ENCODE measurements at places on chromosomes 12 and 14.

DNA sequence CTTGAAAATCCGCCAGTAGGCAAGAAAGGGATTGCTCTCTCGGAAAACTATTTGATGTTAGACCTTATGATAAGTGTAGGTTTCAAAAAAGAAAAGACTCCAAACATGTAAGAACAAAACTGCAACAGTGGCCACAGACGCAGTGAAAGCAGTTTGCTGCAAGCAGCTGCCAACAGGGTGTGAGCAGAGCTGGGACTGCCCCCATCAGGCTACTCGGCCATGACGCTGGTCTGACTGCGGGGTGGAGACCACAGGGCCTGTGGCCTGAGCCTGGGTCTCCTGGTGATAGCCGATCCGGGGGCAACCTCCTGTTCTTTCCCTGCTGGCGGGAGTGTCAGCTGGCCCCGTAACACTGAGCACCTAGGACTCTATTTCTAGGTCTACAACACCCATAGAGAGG is 63.2 kb downstream of the AMN start:
- DNase-seq, result no peak

DNA sequence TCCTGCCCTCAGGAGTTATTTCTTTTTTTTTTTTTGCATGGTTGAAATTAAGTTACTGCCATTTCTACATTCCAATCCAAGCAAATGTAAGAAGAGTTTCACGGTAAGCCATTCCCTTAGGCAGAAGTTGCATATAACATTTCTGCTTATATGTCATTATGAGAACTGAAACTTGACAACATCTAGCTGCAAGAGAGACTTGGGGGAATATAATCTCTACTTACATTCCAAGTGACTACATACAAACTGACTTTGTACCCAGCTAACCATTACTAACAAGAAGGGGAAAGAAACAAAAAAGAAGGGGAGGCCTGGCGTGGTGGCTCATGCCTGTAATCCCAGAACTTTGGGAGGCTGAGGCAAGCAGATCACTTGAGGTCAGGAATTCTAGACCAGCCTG is 7.3 kb upstream of the RESF1 start:
- no peak for DNase-seq

DNA sequence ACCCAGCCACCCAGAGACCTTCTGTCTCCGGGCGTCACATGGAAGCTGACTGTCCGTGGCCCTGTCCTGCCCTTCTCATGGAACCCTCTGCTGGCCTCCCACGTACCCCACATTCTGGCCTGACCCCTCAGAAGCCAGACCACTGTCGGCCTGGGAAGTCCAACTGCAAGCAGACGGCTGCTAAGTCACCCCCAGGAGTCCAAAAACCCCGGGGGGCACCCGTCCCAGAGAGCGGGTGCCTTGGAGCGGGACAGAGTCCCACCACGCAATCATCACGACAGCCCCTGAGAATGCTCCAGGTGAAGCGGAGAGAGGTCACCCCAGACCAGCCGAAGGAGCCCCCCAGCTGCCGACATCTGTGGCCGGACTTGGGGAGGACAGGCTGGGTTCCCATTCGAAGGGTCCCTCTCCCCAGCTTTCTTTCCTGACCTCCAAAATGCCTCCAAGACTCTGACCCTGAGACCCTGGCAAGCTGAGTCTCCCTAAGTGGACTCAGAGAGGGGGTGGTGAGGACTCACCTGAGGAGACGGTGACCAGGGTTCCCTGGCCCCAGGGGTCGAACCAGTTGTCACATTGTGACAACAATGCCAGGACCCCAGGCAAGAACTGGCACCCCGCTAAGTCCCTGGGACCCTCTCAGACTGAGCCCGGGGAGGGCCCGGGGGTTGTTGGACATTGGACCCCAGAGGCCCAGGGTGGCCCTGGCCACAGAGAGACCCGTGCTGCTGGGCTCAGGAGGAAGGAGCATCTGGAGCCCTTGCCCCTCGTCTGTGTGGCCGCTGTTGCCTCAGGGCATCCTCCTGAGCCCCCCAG is 337.1 kb downstream of the TMEM121 start:
- no peak for DNase-seq

DNA sequence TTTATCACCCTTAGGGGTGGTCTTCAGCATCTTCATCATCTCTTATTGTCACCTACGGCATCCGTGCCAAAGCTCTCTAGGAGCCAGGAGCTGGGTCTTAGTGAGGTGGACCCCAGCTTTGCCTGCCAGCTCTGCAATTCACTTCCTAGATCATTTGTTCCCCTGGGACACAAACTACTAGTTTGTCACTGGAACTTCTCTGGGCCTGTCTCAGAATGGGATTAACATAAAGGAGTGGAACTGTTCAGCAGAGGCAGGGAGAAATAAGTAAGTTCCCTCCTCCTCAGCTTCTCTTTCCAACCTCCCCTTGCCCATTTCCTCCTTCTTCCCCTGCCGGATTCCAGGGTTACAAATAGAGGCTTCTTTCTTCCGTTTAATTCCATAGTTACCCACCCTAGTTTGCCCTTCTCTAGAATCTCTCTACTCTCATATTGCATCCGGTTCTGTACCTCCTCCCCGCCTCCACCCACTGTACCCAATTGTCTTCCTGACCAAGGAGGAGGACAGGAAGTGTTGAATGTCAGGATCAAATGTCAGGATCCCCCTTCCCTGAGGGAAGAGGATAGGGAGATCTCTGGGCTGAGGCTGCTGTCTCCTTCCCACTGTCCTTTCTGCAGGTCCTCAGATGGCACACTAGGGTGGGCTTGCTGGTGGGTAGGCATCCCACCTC is 25.0 kb downstream of the LARP4 start:
- DNase-seq, result no peak

- DNase-seq, result no peak
Measured at GRCh38 chr14:90042496-90043252, 19.1 kb upstream of the KCNK13 start.
